ENCODE measurements at places on chromosomes 5 and 9.

GRCh38 chr5:173499471-173500212, 116.8 kb downstream of the BOD1 start:
- DNase-seq: no peak

DNA sequence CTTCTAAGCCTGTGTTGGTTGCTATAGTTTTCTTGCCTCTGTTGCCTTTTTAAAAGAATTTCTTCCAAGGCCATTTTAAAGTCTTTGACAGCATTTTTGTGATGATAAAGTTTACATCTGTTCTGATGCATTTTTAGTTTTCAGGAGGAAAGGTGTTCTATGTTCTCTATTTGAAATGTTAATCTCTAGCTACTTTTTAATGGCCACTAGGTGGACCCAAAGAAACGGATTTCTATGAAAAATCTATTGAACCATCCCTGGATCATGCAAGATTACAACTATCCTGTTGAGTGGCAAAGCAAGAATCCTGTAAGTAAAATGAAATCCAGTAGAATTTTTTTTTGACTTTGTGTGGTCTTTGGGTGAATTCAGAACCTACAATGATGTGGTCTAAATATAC, 60.2 kb downstream of the MELK start:
- no peak for DNase-seq

GRCh38 chr9:75592586-75592985, 297.9 kb upstream of the PCSK5 start:
- no peak for DNase-seq

- DNase-seq: peak; percentile 5
Observed at GRCh38 chr9:106830527-106831150, 32.3 kb upstream of the ZNF462 start.

DNA sequence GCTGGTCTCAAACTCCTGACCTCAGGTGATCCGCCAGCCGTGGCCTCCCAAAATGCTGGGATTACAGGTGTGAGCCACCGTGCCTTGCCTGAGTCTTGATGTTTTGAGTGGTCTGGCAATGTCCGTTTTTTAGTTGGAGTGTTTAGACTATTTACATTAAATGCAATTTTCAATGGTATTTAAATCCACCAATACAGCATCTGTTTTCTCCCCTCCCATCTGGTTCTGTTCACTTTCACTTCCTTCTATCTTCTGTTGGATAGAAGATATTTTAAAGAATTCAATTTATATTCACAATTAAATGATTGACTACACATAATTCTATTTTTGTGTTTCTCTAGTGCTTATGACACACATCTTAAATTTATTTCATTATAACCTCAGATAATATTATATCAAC, 26.0 kb upstream of the PCAT7 start:
- DNase-seq: no peak

DNA sequence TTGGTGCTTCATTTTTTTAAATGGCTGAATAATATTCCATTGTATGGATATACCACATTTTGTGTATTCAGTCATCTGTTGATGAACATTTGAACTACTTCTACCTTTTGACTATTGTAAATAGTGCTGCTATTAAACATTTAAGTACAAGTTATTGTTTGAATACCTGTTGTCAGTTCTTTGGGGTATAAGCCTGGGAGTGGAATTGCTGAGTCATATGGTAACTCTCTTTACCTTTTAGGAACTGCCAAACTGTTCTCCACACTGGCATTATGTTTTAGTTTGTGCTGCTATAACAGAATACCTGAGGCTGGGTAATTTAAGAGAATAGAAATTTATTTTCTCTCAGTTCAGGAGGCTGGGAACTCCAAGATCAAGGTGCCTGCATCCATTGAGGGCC, 15.7 kb upstream of the PDE8B start:
- DNase-seq: no peak

GRCh38 chr9:137943655-137944054, 66.1 kb downstream of the CACNA1B start:
- DNase-seq: peak; percentile 24

- no peak for DNase-seq
Observed at GRCh38 chr9:136084063-136084944, 10.8 kb downstream of the NACC2 start.

GRCh38 chr5:172636279-172637050, 4.6 kb upstream of the NEURL1B start:
- DNase-seq: no peak

DNA sequence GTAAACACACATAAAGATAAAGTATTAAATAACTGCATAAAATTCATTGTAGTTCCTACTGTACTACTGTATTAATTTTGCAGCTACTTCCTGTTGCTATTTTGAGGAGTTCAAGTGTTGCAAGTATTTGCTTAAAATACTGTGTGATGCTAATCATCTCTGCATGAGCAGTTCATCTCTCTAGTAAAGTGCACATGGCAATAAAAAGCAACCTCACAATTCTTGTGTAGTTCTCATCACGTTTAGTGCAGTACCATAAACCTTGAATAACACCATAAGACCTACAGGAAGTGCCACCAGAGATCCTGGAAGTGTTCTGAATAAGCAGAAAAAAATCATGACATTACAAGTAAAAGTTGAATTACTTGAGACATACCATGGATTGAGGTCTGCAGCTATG, 34.6 kb downstream of the CPLANE1 start:
- no peak for DNase-seq

DNA sequence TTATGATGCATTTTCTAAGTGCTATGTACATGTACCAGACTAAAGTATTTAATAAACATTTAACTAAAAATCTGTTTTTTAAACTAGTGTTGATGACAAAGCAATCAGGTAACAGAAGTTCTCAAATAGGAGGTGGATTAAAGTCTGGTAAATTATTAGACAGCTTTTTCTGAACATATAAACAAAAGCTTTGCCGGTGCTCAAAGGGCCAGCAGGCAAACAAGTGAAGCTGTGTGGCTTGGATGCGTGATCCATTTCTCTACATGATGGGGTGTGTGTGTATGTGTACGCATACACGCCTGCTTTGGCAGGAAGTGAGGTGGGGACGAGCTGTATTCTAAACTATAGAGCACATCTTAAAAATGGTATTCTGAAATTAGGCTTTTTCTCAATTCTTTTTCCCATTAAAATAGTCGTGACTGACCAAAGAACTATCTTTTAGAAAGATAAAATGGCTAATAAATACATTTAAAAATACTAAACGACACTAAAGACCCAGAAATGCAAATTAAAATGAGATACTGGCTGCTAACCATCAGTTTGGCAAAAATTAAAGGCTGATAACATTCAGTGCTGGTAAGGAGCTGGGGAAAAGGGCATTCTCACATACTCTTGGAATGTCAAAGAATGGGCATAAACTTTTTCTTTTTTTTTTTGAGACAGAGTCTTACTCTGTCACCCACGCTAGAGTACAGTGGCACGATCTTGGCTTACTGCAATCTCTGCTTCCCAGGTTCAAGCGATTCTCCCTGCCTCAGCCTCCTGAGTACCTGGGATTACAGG, 174.0 kb downstream of the MAPKAP1 start:
- DNase-seq: no peak

DNA sequence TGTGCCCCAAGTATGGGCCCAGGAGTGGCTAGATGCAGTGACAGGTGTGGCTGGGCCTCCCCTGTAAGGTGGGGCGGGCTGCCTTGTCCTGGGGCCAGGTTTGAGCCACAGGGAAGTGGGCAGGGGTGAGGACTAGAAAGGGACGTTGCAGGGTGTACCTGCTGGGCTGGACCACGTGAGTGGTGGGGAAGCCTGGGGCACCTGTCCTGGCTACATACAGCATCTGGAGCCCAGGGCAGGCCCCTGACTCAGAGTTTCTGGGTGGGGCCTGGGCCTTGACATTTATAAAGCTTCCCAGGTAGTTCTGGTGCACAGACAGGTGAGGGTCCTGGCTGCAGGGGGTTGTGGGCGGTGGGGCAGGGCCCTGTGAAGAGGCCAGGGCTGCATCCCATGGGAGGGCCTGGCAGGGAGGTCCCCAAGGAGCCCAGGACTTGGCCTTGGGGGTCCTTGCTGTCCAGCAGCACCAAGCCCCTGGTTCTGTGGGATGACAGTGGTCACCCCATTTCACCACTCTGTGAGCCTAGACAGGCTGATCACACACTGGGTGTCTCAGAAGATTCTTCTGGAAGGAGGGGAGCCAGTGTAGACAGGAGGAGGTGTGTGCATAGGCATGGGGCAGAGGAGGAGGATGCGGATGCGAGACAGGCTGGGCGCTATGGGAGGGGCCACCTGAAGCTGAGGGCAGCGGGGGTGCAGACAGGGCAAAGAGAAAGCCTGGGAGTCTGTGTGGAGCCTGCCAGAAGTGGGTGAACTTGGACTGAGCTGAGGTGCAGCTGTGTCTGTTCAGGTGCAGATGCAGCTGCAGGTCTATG, 94.0 kb downstream of the PHF2 start:
- DNase-seq: peak; percentile 32

GRCh38 chr5:16048132-16048531, 131.5 kb downstream of the MARCHF11 start:
- no peak for DNase-seq

- no peak for DNase-seq
Observed at GRCh38 chr5:52950686-52951085, 38.5 kb upstream of the ITGA2 start.

DNA sequence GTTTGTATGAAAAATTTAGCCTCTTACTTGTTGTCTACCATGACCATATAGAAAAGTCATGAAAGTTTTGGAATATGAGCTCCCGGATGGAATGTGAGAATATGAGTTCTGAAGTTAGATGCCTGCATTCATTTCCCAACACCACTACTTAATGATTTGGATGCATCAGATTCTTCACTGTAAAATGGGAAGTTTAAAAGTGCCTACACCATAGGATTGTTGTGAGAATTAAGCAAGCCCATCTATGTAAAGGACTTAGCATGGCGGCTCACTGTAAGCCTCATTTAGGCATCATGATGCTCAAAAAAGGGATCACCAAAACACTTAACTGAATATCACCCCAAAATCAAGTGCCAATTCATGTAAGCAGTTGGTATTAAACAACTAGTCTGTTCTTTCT, 177.3 kb downstream of the RAB3C start:
- no peak for DNase-seq

DNA sequence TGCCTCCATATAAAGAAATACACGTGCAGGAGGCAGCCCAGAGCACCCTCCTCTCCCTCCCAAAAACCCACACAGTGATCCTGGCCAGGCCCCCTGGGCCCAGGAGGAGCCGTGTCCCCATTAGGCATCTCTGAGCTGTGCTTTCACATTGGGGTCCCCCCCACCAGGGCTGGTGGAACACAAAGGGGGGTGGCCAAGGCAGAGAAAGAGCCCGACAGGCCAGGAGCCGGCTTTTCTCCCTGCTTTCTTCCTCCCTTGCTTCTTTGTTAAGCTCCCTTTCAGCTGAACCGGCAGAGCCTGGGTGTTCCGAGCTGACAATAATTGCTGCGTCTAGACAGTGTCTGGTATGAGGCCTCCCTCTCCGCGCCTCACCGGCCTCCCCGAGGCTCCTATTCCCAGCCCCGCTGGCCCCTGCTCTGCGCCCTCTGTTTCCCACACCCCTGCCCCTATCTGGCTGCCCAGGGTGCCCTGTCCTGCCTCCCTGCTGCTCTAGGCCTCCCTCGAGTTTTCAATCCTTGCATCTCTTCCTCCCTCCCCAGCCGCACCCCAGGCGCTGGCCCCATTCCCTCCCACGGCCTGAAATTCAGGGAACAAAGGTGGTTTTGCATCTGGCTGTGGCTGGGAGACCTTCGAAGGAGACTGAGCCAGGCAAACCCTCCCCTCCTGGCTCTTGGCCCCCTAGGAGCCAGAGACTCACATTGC, 120.6 kb downstream of the C9orf50 start:
- DNase-seq: no peak

GRCh38 chr5:150644514-150644913, 4.1 kb downstream of the SYNPO start:
- DNase-seq: no peak

Data from HT1080 (cell line).